Activated T-helper 2 cell treated with anti-CD3 and anti-CD28 coated beads, Interferon-gamma antibody, Interleukin-2, Interleukin-4, amounts not matched to agents 10 μg/mL and 5 μg/mL and 100 μg/mL, durations not matched to agents 14 hours and 24 hours and 36 hours (primary cell): ENCODE measurements at places on chromosomes 4 and X. TPM values are rescaled to one million over a fixed set of nuclear protein-coding genes. Genes with fewer than 3 reads are reported as not detected.

The OPRPN gene
- not detected in 2 replicates for total RNA-seq

The DGKK gene
- total RNA-seq: not detected in 2 replicates

DNA sequence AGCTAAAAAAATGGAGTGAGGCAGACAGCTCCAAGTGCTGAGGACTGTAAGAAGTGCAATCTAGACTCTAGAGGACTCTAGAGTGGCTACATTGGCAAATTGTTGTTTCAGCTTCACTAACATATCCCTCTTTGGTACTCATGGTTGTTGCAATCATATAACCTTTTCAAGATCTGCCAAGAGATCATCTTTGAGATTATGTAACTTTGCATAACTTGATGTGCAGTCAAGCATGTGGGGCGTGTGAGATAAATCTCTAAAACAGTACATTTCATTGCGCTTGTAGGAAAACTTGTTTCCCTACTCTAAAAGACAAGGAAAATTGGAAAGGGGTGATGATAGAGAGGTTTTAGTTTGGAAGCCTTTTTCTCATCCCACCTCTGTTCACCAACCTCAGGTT, 11.2 kb upstream of the BRS3 start:
- no peak for DNase-seq

- no peak for DNase-seq
Observed at GRCh38 chr4:52813546-52813945, 48.6 kb upstream of the RASL11B start.

DNA sequence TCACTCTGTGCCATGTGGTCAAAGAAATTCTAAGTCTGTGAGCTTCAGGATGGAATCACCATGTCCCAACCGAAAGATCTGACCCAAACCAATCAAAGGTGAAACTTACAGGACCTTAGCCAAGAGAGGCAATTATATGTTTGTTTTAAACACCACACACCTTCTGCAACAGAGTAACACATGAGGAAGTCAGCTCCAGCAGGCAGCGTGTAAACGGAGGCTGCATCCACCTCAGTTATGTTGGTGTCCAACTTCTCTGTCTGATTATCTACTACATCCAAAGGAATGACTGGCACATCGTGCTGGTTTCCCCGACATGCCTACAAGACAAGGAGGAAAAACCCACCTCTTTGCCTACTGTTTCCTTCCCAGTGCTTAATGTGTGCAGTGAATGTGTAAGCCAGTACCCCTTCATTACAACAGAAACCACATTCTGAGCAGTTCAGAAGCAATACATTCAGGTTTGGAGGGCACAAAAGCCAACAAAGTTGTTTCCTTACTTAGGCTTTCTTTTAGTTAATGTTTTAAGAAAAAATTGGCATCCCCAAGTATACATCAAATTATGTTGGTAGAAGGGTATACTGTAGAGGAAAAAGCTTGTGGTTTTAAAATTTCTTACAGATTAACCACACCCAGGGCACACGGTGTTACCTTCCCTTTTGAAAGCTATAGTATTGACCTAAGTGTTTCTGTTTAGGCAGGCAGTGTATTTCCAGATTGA, 12.4 kb downstream of the CASP6 start:
- no peak for DNase-seq

- no peak for DNase-seq
Observed at GRCh38 chrX:39418254-39418704, 617.0 kb downstream of the MID1IP1 start.

DNA sequence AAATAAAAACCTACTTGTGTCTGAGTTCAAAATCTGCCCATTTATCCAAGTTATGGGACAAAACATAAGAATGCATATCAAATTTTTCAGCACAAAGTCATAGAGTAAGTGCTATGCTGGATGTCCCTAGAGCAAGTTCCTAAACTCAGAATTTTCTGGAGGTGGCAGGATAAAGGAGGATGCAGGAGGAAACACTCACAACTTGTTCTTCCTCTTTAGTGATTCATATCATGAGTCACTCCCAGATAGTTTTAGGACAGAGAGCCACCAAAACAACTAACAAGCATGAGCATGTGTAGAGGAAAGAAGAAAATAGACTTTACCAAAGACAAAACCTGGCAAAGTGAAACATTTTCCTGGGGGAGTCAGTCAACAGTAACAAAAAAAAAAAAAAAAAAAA, 302.7 kb downstream of the KCTD8 start:
- no peak for DNase-seq

DNA sequence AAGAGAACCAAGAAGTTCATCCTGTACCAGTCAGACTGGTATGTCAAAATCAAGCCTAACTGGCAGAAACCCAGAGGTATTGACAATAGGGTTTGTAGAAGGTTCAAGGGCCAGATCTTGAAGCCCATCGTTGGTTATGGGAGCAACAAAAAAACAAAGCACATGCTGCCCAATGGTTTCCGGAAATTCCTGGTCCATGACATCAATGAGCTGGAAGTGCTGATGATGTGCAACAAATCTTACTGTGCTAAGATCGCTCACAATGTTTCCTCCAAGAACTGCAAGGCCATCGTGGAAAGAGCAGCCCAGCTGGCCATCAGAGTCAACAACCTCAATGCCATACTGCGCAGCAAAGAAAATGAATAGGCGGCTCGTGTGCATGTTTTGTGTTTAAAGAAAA, 172.7 kb upstream of the MED14 start:
- no peak for DNase-seq
